ENCODE measurements at places on chromosomes 5 and 9.

- DNase-seq = no peak
Observed at GRCh38 chr5:104199771-104200170, 637.2 kb upstream of the NUDT12 start.

- DNase-seq = no peak
Observed at GRCh38 chr5:18761801-18762200, 1127.5 kb downstream of the TAF11L14 start.

DNA sequence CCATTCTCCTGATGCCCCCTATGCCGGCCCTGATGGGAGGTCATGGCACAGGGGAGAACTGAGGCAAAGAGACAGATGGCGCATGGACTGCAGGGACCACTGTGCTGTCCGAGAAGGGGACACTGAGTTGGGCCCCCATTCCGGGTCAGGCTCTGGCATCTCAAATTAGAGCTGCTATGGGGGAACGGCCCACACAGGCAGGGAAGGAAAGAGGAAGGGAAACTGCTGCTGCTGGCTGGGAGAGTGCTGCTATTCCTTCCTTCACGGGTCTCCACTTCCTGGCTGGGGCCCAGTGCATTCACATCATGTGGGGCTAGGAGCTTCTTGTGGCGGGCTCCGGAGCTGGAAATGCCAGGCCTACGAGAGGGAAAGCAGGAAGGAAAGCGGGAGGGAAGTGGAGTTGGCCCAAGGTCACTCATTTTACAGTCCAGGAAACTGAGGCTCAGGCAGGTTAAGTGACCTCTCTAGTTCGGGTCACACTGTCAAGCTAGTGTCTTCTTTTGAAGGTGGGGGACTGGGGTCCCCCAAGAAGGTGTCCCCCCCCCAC lies 1.3 kb upstream of the CARD19 start:
- DNase-seq = no peak

GRCh38 chr9:98927724-98928123 lies 16.0 kb upstream of the COL15A1 start:
- no peak for DNase-seq

- DNase-seq = no peak
Observed at GRCh38 chr5:1322036-1322900, 22.6 kb downstream of the CLPTM1L start.

- no peak for DNase-seq
Observed at GRCh38 chr9:98647236-98647635, 61.5 kb downstream of the GABBR2 start.

- DNase-seq = no peak
Observed at GRCh38 chr9:107620801-107621200, 131.2 kb upstream of the KLF4 start.

GRCh38 chr9:123488722-123489321 lies 132.8 kb downstream of the CRB2 start:
- DNase-seq = no peak

- DNase-seq = no peak
Observed at GRCh38 chr5:96248131-96248530, 184.9 kb downstream of the PCSK1 start.

DNA sequence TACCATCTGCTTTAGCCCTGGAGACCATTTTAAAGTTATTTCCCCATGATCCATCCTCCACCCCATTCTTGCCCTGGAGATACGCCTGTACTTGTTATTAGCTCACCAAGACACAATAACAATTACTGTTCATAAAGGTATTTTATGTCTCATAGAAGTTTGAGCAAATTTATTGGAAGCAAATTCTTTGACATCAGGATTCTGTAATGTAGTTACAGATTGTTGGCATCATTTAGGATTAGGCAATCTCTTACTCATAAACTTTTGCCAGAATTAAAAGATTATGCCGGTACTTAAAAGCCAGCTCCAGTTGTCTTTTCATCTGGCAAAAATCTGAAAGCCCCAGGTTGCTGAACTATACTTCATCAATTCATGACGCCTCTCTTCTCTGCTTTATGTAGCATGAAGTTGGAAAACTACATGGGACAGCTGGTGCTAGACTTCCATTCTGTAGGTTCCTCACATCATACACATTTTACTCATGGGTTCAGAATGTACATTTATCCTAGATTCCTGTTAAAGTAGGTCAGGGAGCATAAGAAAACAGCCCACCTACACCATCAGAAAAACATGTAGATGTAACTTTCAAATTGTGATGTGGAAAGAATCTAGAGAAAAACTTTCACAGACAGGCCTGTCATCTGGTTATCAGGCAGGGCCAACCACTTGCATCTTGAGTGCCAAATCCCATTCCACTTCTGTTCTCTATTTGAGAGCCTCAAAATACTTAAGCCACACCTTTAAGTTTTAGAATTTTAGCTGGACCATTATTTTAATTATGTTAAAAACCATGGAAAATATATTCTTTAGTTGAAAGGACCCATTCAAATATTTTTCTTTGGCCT lies 14.0 kb downstream of the ATP10B start:
- no peak for DNase-seq

GRCh38 chr9:113155911-113156588 lies 5.2 kb downstream of the SLC31A2 start:
- DNase-seq = peak; percentile 7

DNA sequence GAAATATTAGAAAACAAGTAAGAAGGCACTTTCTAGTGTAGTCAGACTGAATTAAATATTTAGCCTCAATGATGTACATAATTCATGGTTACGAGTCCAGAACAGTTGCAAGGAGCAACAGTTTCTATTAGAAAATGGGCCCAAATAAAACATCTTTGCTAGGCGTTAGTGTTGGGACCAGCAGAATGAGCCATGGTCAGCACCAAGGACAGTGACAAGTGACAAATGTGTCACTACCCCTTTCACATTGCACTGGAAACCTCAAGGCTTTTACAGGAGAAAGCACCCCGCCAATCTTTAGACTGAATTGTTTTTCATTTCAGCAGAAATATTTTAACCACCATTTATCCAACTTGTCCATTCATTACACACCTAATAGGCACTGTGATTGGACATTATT lies 301.3 kb upstream of the ADCY2 start:
- DNase-seq = no peak

- no peak for DNase-seq
Observed at GRCh38 chr5:145685417-145685816, 149.7 kb downstream of the PRELID2 start.
